ENCODE measurements at places on chromosomes 5 and 9. TPM values are rescaled to one million over a fixed set of nuclear protein-coding genes. Genes with fewer than 3 reads are reported as not detected.

GRCh38 chr5:14600846-14601245 is 19.3 kb downstream of the OTULINL start:
- no peak for DNase-seq

DNA sequence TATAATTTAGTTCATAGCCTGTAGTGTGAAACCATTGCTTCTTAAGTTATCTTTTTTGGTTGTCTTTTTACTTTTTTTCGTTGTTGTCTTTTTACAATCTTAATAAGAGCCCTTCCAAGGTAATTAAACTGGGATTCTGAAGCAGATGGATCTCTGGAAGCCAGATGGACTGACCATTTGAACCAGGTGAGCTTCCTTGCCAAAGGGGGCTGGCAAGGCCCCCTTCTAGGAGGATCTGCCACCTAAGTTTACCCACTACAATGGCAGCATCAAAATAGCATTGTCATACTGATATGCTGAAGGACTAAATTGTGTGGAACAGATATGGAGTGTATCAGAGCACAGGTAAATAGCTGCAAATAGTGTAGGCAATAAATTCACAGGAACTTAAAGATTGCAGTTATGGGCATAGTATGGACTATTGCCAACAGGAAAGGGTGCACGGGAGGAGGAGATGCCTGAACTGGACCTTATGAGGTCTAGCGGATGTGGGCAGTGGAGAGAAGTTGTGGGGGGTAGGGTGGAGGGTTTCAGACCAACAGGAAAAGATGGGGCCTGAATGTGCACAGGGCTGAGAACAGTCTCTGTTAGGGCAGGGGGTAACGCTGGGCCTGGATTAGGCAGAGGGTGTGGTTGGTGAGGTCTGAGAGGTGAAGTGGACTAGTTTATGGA is 61.5 kb upstream of the CTXN3 start:
- DNase-seq: no peak

GRCh38 chr5:113232221-113232620 is 202.6 kb downstream of the TSSK1B start:
- DNase-seq: no peak

DNA sequence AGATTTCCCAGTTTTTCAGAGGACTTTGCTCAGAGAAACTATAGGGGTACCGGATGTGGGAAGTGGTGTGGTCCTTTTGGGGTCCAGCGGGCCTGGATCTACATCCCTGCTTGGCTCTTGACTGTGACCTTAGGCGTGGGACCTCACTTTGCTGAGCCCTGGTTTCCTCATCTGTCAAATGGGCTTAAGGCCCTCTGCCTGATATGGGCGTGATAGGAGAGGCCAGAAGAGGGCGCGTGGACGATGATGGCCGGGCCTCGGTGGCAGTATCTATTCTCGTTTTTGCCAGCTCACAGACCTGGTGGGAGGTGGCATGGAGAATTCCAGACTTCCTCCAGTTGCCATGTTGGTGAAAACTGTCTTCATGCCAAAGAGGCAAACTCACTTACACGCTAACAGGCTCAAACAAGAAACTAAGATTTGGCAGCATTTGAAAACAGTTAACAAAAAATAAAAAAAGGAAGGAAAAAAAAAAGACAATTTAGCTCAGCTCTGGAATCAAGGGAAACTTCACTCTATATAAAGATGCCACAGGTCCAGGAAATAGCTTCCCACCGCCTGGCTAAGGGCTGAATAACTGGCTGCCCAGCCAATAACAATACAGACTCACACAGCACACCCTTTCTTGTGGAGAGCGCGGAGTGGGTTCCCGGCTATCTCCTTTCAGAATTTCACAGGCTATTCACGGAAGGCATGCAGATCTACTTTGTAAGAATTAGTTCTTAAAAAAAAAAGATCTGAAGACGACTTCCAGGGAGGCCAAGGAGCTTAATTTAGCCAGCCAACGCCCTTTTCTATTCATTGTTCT is 1.7 kb downstream of the SH3PXD2B start:
- DNase-seq: no peak

- DNase-seq: peak; percentile 40
Observed at GRCh38 chr5:154202379-154203260, 12.1 kb downstream of the GALNT10 start.

DNA sequence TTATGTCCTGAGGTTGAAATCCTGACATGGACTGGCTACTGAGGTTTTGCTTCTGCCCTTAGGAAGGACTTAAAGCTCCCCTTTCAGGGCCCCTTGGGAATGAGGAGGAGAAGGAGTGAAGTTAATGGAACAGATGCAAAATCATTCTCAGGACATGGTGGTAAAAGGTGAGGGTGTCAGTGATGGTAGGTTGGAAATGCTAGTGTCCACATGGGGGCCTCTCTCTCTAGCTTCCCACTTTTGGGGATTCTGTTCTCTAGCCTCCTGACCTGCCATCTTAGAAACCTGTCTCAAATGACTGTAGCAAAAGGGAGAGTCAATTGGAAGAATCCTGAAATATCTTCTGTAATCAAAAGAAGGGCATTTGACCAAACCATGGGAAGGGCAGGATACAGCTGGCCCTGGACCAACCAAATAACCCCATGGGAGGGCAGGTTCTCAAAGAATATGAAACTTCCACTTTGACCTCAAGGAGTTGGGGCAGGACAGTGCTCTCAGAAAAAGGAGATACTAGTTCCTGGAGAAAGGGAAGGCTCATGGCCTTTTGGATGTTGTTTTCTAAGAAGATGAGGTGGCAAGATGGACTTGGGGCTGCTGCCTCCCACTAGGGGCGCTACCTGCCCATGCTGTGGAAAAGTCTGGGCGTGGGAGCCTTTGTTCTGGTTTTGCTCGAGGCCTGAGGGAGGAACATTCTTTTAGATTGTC is 21.2 kb upstream of the MLANA start:
- peak; percentile 38 for DNase-seq

- DNase-seq: no peak
Observed at GRCh38 chr5:98144116-98144515, 629.3 kb upstream of the RGMB start.

- DNase-seq: no peak
Observed at GRCh38 chr9:129070696-129071525, 10.0 kb upstream of the DOLPP1 start.

DNA sequence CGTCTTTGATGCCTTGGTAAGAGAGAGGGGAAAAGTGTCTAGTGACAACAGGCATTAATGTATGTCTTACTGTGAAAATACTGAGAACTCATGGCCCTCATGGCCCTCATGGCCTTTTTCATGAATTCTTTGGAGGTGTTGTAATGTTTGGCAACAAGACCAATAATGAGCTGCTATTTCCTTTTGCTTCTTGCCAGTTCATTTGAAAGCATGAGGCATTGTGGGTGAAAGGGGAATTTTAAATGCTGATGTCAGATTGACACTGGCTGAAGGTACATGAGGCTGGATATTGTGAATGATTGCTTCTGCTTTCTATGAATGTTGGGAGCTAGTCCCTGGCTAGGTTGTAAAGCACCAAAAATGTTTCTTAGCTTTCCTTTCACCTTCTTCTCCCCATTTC is 79.2 kb downstream of the DOCK2 start:
- no peak for DNase-seq

GRCh38 chr5:96114736-96115135 is 153.1 kb upstream of the ELL2 start:
- DNase-seq: no peak

GRCh38 chr9:130306823-130307666 is 41.5 kb downstream of the HMCN2 start:
- no peak for DNase-seq

DNA sequence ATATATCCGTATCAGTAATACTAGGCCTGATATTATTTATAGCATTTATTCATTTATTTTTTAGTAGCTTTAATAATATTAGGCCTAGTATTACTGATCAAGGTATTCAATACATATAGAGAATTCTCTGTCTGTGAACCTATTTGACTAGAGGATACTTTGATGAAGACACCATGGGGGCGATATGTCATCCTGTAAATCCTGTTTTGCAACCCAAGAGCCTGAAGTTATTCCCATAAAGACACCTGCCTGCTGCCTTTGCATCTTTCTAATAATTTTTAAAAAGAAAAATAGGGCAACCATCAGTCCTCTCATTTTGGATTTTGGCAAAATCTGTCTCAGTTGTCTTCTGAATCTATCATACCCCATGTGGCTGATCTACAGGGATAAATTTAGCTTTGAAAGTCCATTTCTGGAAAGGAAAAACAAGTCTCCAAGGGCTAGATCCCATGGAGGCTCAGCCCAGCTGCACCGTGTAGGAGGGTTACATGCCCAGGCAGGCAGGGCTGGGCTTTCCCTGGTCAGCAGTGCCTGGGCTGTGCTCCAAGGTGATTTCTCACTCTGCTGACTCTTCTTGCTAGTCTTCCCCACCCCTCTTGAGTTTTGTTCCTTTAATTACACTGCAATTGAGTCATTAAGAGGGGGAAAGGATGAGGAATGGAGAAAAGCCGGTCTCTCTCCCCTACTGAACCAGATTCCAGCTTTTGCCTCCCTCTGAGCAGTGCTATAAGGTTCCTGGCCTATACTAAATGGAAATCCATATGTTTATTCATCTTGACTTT is 169.0 kb downstream of the TRIM32 start:
- DNase-seq: no peak

GRCh38 chr9:89544279-89544661 is 46.4 kb upstream of the SEMA4D start:
- DNase-seq: no peak

- DNase-seq: no peak
Observed at GRCh38 chr9:103713631-103714030, 380.5 kb upstream of the SMC2 start.

- DNase-seq: no peak
Observed at GRCh38 chr9:15426019-15426418, 3.3 kb downstream of the SNAPC3 start.

Gene ANKRD20A1
- not detected for total RNA-seq

Gene KIF20A
- not detected for total RNA-seq

Gene C5
- total RNA-seq: 0.89 TPM

Gene SET
- total RNA-seq: 241 TPM

Gene CDH10
- not detected for total RNA-seq

Gene ADAMTS19
- not detected for total RNA-seq

Gene PPWD1
- 89.2 TPM for total RNA-seq
